ENCODE measurements at places on chromosomes 2 and 18.

GRCh38 chr2:69177063-69177771, 164.2 kb downstream of the ANTXR1 start:
- peak; percentile 93 for DNase-seq

GRCh38 chr2:191604154-191604553, 73.8 kb upstream of the NABP1 start:
- no peak for DNase-seq

GRCh38 chr18:62381373-62381772, 56.3 kb downstream of the TNFRSF11A start:
- DNase-seq, result no peak

- DNase-seq, result no peak
Observed at GRCh38 chr2:43328832-43329231, 102.4 kb upstream of the ZFP36L2 start.

GRCh38 chr2:237673130-237674001, 46.0 kb downstream of the LRRFIP1 start:
- DNase-seq, result peak; percentile 60

DNA sequence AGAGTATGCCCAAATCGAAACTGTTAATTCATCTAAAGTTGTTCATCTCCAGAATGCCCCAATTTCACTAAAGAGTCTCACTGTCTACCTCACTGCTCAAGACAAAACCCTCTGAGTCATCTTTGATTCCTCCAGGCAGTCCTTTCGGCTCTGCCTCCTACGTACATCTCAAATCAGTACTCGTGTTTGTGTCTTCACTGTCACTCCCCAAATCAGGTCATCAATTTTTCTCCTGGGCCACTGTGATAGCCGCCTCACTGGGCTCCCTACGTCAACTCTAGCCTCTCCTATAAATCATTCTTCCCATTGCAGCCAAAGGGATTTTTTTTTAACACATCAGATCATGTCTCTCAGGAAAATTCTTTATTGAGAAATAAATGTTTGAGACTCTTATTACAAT, 42.1 kb upstream of the TTC39C start:
- DNase-seq, result no peak

GRCh38 chr2:206531996-206532543, 88.7 kb downstream of the ADAM23 start:
- DNase-seq, result peak; percentile 56

DNA sequence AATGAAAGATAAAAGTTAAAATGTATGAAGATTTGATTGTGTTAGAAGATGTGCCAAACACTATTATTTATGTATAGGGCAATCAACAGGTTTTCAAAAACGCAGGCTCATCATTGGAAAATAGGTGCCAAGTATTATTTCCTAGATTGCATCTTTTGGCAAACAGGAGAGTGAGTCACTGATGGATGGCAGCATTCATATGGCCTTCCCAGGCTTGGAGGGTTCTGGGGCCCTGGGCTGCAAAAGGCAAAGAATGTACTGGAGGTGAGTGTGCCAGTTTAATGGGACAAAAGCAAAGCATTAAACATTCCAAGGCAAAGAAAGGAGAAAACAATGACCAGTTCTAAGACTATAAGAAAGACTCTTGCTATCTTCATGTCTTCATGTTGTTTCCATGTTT, 379.4 kb downstream of the RIT2 start:
- no peak for DNase-seq

DNA sequence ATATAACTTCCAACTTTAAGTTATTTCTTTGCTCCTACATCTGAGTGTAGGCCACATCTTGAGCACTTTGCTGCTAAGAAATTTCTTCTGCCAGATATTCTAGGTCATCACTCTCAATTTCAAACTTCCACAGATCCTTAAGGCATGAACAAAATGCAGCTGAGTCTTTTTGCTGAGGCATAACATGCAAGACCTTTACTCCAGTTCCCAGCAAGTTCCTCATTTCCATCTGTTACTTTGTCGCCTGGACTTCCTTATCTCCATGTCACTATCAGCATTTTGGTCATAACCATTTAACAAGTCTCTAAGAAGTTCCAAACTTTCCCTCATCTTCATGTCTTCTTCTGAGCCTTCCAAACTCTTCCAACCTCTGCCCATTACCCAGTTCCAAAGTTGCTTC, 1077.3 kb upstream of the TMEFF2 start:
- DNase-seq, result no peak

- DNase-seq, result no peak
Observed at GRCh38 chr18:75784390-75784789, 356.9 kb upstream of the SMIM21 start.
